Activated T-cell treated with anti-CD3 and anti-CD28 coated beads, Interleukin-2, amount 50 U/mL, for 72 hours (primary cell): ENCODE measurements at places on chromosomes 1 and 21. TPM values are rescaled to one million over a fixed set of nuclear protein-coding genes. Genes with fewer than 3 reads are reported as not detected.

DNA sequence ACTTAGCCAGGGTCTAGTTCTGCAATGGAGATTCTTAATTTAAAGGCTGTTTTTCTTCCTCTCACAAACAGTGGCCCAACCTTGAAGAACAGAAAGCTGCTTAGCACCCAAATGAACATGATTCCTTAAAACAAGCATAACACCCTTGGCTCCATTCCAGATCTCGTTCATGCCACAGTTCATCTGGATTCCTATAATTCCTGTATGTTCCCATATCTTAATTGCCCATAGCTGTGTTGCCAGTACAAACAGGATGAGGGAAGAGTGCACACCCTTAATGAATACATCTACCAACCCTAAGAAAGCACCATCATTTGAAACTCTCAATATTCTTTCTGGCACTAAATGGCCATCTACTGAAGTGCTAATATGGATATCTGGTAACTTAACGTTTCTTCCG lies 45.5 kb downstream of the TGFB2 start:
- DNase-seq: no peak

DNA sequence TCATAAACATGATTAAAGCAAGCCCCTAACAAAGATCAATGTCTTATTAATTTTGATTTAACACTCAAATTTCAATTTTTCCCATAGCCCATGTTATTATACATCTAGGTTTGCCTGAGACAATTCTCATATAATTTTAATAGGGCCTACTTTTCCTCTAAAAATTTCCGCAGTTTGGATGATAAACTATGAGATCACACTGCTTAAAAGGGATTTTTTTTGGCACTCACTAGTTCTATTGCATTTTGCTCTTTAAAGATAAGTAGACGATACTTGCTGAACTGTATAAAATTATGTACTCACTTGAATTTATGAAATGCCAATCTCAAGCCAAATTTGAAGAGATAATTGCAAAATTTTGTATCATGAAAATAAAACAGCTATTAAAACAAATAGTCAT lies 480.4 kb upstream of the ZRANB2 start:
- no peak for DNase-seq

- no peak for DNase-seq
Observed at GRCh38 chr1:185531838-185532237, 202.4 kb upstream of the HMCN1 start.

DNA sequence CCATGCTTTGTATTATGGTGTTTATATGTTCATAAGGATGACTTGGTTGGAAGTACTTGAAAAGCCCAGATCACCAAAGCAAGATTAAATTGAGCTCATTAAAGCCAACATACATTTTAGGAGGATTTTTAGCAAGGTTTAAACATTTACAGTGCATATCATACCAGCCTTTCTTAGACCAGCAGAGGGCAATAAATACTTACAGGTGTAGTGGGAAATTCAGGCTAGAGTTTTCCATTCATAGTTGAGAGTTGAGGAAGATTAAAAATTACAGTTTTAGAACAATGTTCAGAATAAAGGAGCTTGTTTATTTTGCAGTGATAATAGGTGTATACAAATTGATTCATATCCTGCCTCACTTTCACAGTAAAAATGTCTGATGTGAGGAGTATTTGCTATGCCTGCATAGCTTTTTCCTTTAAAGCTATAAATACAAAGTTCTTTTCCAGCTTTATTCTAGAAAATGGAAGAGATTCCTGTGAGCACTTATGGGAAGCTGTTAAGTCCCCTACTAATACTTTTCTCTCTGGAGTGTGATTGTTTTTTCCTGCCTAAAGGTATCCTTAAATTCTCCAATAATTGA lies 35.3 kb downstream of the DTL start:
- no peak for DNase-seq

KPRP gene
- total RNA-seq: not detected

BROX gene
- total RNA-seq: 45.4 TPM

DNA sequence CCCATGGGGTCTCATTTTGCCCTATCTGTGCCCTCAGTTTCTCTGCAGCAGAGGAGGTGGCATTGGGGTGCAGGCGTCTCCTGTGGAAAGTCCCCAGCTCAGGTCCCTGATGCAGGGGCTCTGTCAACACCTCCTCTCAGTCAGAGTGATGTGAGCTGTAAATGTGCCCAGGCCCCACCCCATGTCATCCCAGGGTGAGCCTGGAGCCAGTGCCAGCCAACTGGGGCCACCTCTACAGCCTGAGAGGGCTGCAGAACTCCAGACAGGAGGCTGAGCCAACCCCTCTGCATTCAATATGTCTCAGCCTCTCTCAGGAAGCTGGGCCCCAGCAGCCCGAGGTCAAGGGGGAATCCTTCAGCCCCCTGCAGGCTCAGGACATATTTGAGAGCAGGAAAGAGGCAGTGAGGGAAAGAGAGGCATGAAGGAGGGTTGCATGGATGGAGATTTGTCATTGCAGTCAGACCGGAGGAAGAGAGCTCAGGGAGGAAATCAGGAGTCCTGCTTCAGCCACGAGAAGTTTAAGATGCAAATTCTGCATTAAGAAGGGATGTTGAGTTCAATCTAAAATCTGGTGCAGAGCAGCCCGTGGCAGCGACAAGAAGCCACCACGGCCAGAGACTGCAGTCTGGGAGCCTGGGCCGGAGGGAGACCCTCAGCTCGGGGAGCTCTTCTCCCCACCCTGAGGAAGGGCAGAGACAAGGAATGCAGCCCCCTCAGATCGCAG lies 288.2 kb upstream of the VAMP3 start:
- DNase-seq: no peak

DNA sequence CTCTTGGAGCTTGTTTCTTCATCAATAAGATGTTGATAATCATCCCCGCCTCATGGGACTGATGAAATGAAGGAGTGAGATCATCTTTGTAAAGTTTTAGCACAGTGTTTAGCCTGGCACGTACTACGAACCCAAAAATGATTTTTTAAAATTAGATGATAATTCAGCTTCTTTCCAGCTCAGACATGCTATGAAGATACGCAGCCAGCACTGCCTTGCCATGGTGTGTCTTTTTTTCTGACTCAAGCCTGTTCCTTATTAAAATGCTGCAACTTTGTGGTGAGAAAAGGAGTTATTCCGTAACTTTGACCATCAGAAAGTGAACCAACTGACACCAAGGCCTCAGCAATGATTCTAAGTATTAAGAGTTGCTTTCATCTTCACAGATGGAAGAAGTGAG lies 269.0 kb downstream of the LTN1 start:
- no peak for DNase-seq

OR2T35 gene
- not detected for total RNA-seq

- no peak for DNase-seq
Observed at GRCh38 chr1:65170511-65171142, 22.6 kb downstream of the AK4 start.

- no peak for DNase-seq
Observed at GRCh38 chr21:46454142-46454541, 4.5 kb upstream of the DIP2A start.
